Testis (tissue), 5 donors: ENCODE measurements at places on chromosomes 1 and 21. TPM values are rescaled to one million over a fixed set of nuclear protein-coding genes. Genes with fewer than 3 reads are reported as not detected.

- peaks cover 6% of the 10 kb centered on the region for H3K4me1 ChIP-seq
- H3K27me3 ChIP-seq: no peaks in the 10 kb centered on the region
- peak; percentile 77 for DNase-seq
- H3K4me3 ChIP-seq: no peak overlapping the region
Measured at GRCh38 chr1:51535006-51535592, 16.0 kb upstream of the EPS15 start.

- H3K4me1 ChIP-seq: no peaks in the 10 kb centered on the region
- no peaks in the 10 kb centered on the region for H3K36me3 ChIP-seq
- H3K27me3 ChIP-seq: no peaks in the 10 kb centered on the region
- peak overlapping the region; percentile 1 for H3K4me3 ChIP-seq
- peak; percentile 83 for DNase-seq
Measured at GRCh38 chr1:21607549-21608529, 61.3 kb downstream of the RAP1GAP start.

- H3K36me3 ChIP-seq: no peaks in the 10 kb centered on the region
- H3K4me1 ChIP-seq: no peaks in the 10 kb centered on the region
- H3K27ac ChIP-seq: no peak overlapping the region
Measured at GRCh38 chr1:160006312-160006940, 25.4 kb downstream of the PIGM start.

- no peaks in the 10 kb centered on the region for H3K36me3 ChIP-seq
- no peak overlapping the region for H3K4me3 ChIP-seq
- no peak for DNase-seq
- no peaks in the 10 kb centered on the region for H3K4me1 ChIP-seq
- H3K27ac ChIP-seq: no peak overlapping the region
Measured at GRCh38 chr1:10616696-10617095, 141.9 kb downstream of the PEX14 start.

DNA sequence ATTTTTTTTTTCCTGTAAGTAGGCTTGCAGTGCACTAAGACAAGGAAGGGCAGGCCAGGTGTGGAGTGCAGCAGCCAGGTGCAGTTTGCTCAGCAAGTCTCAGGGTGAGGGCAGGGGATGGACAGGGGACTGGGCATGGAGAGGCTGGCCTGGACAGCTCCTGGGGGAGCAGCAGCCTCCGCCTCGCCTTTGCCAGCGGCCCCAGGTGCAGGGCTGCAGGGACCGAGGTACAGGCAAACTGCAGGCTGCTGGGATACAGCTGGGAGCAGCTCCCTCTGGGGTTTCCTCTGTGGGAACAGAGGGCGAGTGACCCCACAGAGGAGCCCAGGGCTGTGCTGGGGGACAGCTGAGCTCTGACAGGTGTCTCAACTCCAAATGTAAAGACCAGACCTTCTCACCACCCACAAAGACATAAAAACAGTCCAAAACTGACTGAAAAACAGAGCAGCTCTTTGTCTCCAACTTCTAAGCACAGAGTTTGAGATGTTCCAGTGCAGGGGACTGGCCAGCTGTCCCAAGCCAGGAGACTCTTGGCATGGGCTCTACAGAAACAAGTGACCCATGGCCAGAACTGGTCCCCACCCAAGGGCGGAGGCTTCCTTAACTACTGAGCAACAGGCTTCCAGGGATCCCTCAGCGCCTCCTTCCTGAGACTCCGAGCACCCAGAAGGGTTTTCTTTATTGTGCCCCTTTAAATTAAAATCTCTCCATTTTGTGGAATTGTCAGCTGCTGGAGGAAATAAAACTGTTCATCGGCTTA is 27.7 kb upstream of the AJAP1 start:
- H3K36me3 ChIP-seq: no peaks in the 10 kb centered on the region
- H3K27ac ChIP-seq: no peak overlapping the region
- no peaks in the 10 kb centered on the region for H3K27me3 ChIP-seq
- H3K4me3 ChIP-seq: no peak overlapping the region
- no peaks in the 10 kb centered on the region for H3K4me1 ChIP-seq
- DNase-seq: no peak

- no peaks in the 10 kb centered on the region for H3K36me3 ChIP-seq
- no peak overlapping the region for H3K27ac ChIP-seq
- H3K4me1 ChIP-seq: peaks cover 6% of the 10 kb centered on the region
- no peak overlapping the region for H3K4me3 ChIP-seq
Measured at GRCh38 chr1:160658162-160658813, 11.4 kb upstream of the SLAMF1 start.

Gene LCE1E
- not detected for total RNA-seq

Gene CFAP74
- total RNA-seq: 16.4 TPM
